ENCODE measurements at places on chromosomes 6 and 20.

GRCh38 chr6:150076196-150076893 lies 7.4 kb upstream of the ULBP3 start:
- no peak for DNase-seq

DNA sequence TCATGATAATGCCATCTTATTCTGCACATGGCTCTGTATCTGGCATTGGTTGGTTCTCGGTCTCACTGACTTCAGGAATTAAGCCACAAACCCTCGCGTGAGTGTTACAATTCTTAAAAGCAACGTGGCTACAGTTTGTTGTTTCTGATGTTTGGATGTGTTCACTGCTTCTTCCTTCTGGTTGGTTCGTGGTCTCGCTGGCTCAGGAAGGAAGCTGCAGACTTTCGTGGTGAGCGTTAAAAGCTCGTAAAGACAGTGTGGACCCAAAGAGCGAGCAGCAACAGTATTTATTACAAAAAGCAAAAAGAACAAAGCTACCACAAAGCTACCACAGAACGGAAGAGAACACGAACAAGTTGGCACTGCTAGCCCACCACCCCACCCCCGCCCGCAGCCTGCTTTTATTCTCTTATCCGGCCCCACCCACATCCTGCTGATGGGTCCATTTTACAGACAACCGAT lies 51.1 kb downstream of the MYLIP start:
- no peak for DNase-seq

- DNase-seq, result no peak
These were observed 259.8 kb downstream of the PKHD1 start for GRCh38 chr6:51827580-51827979.

DNA sequence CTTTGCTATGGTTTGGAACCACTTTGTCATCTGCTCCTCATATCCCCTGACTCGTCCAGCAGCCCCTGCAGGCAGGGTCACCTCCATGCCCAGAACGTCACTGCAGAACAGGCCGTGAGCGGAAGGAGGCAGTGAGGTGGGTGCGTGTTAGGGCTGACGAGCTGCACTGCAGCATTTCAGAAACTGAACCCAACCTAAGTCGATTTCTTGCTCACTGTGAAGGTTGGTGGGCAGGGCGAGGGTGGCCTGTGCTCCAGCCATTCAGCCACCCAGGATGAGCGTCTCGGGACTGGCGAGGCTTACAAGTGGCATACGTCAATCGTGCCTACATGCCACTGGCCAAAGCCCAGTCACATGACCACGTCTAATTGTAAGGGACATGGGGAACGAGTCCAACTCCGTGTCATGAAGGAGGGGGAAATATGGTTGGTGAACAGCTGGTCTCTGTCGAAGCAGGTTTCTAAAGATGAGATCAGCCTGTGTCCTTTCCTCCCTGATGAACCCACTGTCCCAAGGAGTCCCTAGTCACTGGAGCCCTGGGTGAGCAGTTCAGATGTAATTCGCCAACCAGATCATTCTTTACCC lies 289.1 kb downstream of the TAF4 start:
- DNase-seq, result peak; percentile 16

- no peak for DNase-seq
These were observed 77.2 kb downstream of the OR2B2 start for GRCh38 chr6:27834879-27835549.

DNA sequence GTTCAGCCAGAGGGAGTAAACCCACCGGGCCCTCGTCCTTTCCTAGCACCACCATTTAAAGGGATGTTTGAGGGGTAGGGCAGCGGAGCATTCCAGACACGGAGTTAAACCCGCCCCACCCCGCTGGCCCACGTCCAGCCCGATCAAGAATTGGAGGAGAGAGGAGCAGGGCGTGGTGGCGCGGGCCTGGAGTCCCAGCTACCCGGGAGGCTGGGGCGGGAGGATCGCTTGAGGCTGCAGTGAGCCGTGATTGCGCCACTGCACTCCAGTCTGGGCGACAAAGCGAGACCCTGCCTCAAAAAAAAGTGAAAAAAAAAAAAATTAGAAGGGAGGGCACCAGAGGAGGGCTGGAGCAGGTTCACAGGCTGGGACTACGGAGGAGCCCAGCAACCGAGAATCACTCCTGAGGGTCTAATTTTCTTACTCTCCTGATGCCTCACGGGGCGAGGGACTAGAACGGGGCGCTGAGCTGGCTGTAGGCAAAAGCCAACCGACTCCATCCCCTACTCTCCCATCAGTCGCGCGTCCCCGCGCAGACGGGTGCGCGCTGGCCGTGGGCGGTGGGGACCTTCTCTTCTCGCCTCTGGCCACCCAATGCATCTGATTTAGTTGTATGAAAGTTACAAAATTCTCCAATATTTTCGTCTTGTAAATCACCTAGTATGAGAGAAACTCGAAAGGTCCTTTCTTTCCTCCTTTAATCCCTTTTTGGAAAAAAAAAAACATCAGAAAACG lies 6.1 kb upstream of the HSPA1B start:
- DNase-seq, result peak; percentile 80

DNA sequence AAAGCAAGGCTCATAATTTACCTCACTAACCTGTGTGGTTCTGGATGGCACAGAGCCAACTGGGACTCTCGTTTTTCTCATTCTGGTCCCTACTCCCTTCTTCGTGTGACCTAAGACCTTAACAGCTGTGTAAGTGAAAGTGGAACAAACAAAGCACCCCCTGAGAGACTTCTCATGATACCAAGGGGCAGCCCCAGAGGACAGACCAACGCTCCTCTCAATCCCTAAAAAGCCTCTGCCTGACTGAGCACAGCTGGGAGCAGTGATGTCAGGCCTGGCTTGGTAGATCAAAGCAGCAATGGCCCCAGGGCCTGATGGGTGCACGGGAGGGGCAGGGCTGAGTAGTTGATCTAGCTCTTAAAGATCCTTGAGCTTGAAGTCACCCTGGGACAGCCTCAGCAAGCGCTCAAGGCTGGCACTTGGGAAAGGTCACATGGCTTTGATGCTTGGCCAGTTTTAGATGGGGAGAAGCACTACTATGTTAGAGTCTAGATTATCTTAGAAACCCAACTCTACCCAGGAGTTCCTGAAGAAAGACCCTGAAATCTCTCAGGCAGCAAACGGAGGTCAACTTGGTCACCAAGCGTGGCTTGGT lies 16.2 kb upstream of the TGM2 start:
- no peak for DNase-seq

DNA sequence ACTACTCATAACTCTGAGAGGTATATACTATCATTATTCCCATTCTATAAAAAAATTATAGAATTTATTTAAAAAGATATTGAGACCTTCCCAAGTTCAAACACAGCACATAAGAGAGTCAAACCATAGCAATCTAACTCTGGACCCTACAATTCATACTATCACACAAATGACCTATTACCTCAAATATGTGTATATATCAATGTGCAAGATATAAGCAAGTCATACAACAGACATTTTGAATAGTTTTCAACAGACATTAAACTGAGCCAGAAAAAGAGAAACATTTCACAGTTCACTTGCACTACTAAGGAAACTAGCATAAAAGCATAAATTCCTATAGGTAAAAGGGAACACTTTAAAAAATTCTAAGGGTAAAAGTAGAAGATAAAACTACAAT lies 11.7 kb downstream of the PHIP start:
- no peak for DNase-seq

GRCh38 chr20:58023346-58023745 lies 205.1 kb downstream of the ANKRD60 start:
- DNase-seq, result no peak

GRCh38 chr20:18276821-18277220 lies 11.5 kb upstream of the ZNF133 start:
- DNase-seq, result peak; percentile 47

DNA sequence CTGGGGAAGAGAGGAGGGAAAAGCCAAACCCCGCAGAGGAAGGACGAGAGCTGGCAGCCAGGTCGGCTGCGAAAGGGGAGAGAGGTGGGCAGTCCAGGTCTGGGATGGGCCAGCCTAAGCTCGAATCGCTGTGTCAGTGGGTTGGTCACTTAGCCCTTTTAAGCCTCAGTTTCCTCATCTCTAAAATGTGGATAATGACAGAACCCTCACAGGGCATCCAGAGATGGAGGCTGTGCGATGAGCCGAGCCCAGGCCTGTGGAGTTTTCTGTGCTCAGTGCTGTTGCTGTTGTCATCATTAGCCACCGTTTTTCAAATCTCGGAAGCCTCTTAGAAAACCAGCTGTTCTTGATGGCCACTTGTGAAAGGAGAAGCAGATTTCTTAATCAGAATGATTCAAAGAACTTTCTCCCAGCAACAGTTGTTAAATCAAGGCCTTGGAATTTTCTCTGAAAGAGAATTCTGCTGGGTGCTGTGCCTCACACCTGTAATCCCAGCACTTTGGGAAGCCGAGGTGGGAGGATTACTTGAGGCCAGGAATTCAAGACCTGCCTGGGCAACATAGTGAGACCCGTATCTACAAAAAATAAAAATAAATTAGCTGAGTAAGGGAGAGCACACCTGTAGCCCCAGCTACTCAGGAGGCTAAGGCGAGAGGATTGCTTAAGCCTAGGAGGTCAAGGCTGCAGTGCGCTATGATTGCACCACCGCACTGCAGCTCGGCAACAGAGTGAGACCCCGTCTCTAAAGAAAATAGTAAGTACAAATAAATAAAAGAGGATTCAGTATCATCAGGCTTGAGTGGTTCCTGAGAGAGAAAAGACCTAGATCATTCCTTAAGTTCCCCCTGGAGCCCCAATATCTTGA lies 46.3 kb upstream of the ENTPD6 start:
- DNase-seq, result no peak

DNA sequence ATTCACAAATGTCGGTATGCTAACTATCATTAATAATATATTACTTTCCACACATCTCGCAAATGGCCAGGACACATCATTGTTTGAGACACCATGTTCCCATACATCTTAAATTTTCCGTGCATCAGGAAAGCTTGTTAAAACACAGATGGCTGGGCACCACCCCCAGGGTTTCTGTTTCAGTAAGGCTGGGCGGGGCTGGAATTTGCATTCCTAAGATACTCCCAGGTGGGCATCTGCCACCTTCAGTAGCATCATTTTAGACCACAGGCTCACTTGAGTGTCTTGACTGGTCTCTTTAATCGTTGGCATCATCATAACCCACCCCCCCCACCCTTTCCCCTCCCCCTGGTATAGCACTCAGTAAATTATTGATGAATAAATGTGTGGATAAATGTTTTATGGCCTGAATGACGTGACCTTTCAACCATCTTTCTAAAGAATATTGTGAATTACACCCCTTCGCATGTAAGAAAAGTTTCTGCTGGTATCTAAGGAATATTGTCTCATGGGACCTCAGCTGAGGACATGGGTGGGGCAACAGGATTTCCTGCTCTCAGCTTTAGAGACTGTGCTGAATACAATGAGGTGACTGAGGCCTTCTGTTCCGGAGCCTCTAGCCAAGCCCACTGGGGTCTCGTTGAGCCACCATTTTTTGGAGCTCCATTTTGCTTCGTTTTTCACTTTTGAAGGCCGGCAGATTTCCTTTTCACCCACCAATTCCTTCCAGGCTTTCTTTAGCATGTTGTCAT lies 124.1 kb upstream of the NEDD9 start:
- no peak for DNase-seq

DNA sequence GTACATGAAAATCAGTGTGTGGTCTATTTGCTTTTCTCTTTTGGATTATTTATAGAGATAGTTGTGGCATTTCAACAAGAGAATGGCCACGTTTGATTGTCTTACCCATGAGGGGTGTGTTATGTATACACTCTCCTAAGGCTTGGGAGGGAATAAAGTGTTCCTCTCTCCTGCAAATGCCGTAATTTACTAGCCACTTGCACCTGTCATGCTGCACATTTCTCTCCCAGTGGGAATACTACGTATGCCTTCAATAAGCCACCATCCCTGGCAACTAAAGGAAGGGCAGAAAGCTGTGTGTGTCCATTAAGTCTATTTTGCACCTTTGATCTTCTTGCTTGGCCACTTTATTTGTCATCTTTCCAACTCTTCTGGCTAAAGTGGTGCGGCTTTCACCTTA lies 541.2 kb downstream of the QKI start:
- DNase-seq, result no peak

- no peak for DNase-seq
These were observed 407.6 kb downstream of the COL12A1 start for GRCh38 chr6:74798302-74798701.

- DNase-seq, result peak; percentile 17
These were observed 249.5 kb downstream of the ZFAND3 start for GRCh38 chr6:38068854-38069590.

- no peak for DNase-seq
These were observed 1.3 kb upstream of the TAB2 start for GRCh38 chr6:149316108-149316727.

DNA sequence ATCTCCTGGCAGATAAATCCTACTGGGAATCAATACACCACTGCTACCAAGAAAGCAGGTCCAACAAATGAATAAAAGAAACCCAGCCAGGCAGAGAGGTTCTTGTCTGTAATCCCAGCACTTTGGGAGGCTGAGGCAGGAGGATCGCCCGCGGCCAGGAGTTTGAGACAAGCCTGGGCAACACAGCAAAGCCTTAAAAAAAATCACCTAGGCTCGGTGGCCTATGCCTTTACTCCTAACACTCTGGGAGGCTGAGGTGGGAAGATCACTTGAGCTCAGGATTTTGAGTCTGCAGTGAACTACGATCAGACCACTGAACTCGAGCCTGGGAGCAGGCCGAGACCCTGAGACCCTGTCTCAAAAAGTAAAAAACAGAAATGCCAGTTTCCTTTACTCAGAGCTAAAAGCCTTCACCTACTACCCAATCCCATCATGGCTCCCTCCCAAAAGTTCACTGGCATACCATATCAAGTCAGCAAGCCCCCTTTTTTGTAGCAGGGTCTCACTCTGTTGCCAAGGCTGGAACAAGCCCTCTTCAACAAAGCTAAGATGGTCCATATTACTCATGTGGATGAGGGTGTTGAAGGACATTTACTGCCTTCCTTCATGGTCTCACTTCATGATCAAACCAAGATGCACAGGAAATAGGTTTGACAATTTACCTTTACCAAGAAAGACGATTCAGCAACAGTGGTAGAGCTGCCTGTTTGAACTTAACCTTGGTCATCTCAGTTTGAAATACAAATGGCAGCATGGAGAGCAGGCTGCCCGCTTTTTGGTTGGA lies 5.3 kb downstream of the SNX5 start:
- DNase-seq, result no peak

- DNase-seq, result no peak
These were observed 15.3 kb upstream of the CDH4 start for GRCh38 chr20:61236713-61237112.

GRCh38 chr6:19605624-19606023 lies 231.5 kb upstream of the ID4 start:
- DNase-seq, result no peak

DNA sequence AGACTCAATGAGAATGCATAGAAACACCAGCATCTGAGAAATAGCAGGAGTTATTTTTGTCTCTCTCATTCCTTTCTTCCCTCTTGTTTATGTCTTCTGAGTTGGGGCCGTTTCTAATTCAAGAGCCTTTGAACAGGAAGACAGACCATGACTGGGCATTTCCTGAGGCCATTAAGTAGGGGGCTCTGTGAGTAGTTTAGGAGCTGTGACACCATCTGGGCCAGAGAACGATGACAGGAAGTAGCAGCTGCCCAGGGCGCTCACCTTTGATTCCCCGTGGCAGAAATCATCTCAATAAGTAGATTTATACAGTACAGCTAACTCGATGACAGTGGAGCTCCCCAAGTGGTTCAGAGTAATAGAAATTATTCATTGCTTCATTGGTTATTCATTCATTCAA lies 298.4 kb upstream of the PLN start:
- DNase-seq, result no peak

GRCh38 chr6:57262901-57263694 lies 41.0 kb upstream of the RAB23 start:
- no peak for DNase-seq

- DNase-seq, result no peak
These were observed 500.1 kb upstream of the ID4 start for GRCh38 chr6:19337101-19337500.
